ENCODE measurements at places on chromosomes 6 and 20. TPM values are rescaled to one million over a fixed set of nuclear protein-coding genes. Genes with fewer than 3 reads are reported as not detected.

The NOX3 gene
- total RNA-seq = not detected

The TAGAP gene
- 245 TPM for total RNA-seq

The HAO1 gene
- not detected for total RNA-seq

The PLN gene
- total RNA-seq = not detected

The DCBLD1 gene
- 1.3 TPM for total RNA-seq

The VARS2 gene
- total RNA-seq = 19.3 TPM

The TPX2 gene
- total RNA-seq = 0.89 TPM

The NR2E1 gene
- total RNA-seq = not detected

DNA sequence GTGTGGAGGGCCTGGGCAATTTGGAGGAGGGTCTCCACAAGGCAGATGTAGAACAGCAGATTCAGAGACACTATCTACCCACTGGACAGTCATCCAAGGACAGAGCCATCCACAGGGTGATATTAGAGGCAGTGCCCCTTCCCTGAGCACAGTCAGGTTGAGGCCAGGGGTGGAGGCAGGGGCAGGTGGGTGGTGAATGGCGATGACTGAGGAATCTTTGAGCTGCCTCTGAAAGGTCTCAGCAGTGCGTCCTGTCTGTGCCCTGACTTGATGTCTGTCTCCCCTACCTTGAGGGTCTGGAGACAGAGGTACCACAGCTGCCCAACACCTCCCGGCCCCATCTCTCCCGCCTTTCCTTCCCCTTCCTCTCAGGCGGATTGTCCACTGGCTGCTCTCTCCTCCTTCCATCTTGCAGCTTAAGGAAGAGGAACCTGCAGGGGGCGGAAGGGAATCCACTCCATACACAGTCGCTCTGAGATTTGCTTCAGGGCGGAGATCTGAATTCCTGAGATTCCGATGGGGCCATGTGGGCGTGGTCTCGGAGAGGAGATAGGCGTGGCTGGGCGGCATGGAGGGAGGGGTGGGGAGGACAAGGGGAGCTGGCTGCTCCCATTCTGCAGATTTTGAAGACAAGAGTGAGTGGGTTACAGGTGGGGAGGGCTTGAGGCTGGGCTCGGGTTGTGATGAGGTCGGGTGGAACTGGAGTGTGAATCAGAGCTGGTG lies 1.7 kb downstream of the MUCL3 start:
- no peak for DNase-seq

GRCh38 chr20:18637224-18637623 lies 49.4 kb downstream of the DTD1 start:
- DNase-seq = no peak

DNA sequence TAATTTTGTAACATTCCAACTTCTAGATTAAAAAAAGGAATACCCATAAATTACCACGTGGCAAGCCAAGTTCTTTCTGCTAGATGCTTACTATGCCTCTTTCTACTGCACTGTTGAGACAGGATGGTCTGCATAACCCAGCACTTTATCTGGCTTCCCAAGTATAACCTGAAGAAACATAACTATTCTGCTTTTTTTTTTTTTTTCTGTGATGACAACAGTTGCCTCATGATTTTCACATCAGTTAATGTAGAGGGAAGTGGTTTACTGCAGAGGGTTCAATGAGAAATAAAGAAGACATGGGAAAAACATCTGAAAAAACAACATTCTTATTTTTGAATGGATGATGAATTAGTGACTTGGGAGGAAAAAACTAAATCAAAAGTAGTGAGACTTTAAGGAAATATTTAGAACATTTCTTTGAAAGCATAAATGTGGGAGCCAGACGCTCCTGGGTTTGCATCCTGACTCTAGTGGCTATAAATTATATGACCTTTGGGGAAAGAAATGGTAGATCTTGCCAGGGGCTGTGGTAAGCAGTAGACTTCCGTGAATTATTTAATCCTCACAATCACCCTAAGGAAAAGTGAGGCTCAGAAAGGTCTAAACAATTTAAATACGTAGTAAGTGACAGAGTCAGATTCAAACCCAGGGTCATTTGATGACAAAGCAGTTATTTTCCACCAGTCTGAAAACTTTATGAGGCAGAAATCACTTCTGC lies 230.7 kb downstream of the PHACTR1 start:
- no peak for DNase-seq

DNA sequence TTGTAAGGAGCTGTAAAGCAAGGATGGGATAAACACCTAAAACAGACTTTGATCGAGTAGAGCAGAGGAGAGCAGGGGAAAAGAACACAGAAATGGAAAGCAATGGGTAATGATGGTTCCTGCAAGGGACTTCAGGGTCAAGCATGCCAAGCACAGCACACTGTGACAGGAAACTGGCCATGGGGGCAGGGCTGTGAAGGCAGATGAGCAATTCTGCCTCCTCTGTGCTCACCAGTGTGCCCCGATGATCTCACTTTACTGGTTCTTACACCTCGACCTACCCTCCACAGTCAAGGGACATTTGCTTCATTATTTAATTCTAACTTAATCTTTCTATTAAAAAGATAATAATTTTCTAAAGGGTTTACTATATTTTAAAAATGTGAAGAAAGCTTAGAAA lies 21.6 kb upstream of the MYB start:
- no peak for DNase-seq

DNA sequence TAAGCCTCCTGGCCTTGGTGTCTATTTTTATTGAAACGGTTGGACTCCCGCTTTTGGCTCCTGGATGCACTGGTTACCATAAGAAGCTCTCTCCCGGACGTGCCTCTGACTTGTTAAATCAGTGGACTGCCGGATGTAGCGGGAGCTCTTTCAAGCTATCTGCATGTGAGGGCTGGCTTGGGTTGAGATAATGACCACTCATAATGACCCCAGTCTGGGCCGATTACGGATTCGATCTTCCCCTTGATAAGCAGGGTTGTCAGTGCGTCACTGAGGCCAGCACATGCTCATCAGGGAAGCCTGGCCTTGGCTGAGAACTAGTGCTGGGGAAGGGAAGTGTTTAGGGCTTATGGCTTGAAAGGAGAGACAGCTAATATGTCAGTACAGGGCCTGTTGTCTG lies 528.1 kb downstream of the CDH26 start:
- DNase-seq = no peak

DNA sequence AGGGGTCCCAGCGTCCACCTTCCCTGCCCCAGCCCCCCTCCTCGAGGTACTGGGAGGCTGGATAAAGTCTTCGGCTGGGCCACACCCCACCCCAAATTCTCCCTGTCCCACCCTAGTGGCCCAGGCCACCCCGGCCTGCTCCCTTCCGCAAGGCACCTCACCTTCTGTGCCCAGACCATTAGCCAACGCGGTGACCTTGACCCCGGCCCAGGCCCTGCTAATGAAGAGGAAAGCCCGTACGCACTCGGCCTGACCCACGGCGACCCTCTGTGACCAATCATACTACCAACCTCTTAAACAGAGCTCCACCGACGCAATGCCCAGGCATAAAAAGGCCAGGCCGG lies 182 bp upstream of the OXT start:
- DNase-seq = no peak

DNA sequence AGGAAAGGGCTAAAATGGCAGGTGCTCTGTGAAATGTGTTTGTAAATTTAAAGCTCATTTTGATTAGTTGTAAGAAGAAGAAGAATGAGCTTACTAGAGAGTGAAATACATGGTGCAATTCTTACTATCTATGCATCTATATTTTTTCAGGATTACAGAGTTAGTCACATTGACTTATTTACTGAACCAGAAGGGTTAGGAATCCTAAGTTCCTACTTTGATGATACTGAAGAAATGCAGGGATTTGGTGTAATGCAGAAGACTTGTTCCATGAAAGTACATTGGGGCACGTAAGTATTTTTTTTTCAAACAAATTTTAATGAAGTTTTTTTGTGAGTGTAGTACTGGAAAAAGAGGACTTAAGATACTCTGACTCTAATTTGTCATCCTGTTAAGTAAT lies 99.3 kb downstream of the RTN4IP1 start:
- DNase-seq = no peak

DNA sequence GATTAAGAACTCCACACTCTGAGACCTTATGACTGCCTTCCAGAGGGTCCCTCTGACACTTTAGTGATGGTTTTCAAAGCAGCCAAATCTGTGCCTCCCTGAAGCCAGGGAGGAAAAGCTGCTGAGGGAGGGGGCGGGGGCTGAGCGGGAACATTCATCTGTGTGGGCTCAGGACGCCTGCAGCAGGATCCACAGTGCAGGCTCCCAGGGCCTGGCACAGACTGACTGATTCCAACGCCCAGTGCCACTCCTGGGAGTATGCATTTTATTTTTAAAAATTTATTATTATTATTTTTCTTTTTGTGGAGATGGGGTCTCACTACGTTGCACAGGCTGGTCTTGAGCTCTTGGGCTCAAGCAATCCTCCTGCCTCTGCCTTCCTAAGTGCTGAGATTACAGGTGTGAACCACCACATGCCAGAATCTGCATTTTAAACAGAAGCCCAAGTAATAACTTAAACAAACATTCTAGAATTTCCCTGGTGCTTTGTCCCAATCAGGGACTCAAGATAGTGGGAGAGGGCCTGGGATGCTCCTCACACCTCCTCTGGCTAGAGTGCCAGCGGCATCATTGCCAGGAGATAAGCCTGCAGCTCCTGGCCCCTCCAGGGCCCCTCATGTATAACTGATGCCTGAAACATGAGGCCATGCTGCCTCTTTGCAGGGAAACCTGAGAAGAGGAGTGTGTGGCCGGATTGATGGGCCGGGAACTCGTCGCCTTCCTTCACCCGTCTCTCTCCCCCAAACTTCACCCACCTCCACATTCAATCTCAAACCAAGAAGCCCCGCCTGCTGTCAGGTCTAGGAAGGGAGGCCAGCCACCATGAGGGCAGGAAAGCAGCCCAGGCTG lies 438 bp upstream of the TMC2 start:
- DNase-seq = no peak

GRCh38 chr6:2542858-2543218 lies 207.9 kb downstream of the MYLK4 start:
- no peak for DNase-seq

DNA sequence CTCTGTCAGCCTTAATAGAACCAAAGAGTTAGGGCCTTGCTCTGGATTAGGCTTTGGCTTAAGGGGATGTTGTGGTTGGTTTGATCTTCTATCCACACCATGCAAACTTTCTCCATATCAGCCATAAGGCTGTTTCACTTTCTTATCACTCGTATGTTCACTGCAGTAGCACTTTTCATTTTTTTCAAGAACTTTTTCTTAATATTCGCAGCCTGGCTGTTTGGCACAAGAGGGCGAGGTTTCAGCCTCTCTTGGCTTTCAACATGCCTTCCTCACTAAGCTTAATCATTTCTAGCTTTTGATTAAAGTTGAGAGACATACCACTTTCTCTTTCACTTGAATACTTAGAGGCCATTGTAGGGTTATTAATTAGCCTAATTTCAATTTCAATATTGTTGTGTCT lies 193.1 kb downstream of the NRN1 start:
- DNase-seq = no peak

- DNase-seq = no peak
Observed at GRCh38 chr6:34120953-34121675, 24.8 kb downstream of the GRM4 start.

DNA sequence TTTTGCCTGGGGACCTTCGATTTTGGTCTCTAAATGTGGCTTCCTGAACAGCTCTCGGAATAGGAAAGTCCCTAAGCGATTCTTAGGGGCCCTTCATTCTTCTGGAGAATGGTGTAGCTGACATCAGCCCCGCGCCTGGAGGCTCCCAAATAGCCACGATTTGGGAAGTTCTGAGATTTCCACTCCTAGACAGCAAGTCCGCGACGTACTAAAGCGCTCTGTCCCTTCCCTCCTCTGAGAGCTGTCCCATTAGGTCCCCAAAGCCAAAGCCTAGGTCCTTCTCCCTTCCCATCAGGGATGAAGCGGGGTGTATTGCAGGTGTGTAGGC lies 756 bp downstream of the MOXD1 start:
- no peak for DNase-seq

- DNase-seq = no peak
Observed at GRCh38 chr20:59214606-59215547, 51.3 kb downstream of the ZNF831 start.

- peak; percentile 1 for DNase-seq
Observed at GRCh38 chr6:141988954-141989705, 143.6 kb upstream of the GJE1 start.

DNA sequence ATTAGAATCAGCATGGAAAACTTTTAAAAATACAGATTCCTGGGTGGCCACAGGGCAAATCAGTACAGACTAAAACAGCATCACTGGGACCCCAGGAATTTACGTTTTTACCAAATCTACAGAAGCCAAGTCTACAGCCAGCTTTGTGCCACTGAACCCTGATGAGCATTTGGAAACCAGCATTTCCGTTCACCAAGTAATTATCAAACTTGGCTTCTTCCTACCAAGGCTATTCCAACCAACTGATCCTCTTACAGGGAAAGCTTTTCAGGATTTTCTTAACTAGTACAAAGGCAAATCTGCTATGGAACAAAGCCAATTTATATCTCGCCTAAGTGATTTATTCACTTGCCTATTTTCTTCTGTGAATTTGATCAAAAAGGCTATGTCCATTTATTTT lies 47.0 kb downstream of the PLAGL1 start:
- DNase-seq = no peak

DNA sequence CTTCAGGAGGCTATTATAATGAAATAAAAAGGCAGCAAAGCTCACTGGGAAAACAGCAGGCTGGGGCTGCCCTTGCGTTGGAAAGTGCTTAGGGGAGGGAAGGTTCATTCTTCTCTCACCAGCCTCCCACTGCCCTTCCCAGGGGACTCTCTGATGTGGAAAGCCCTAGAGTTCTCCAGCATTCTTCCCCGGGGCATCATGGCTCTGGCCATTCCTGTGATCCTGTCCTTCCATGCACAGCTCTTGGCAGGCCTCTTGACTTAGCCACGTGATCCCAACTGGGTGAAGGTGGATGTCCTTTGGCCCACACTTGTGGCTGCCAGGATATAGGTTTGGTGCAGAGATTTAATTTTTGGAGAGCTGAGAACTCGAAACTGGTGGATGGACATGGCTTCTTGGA lies 58.0 kb upstream of the ZNF831 start:
- DNase-seq = no peak
